Body of pancreas (tissue), 4 donors: ENCODE measurements at places on chromosomes 16 and 17.
A peak's percentile ranks its signal among the peaks of the same experiment; 100 is the strongest.

GRCh38 chr17:66420961-66421371, 118.6 kb downstream of the PRKCA start:
- DNase-seq, result no peak

- peak; percentile 15 for DNase-seq
Measured at GRCh38 chr16:53945996-53946395, 242.0 kb downstream of the FTO start.

DNA sequence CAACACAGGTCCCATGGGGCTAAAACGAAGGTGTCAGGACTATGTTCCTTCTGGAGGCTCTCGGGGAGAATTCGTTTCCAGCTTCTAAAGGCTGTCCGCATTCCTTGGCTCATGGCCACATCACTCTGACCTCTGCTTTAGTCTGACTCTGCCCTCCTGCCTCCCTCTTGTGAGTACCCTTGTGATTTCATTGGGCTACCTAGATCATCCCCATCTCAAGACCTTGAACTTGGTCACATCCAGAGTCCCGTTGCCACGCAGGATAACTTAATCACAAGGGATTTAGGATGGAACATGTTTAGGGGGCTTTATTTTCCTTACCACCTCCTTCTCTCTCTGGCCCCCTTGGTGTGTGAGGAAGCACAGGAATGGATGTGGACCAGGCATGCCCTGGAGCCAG, 160.9 kb upstream of the PLCG2 start:
- no peak for DNase-seq

DNA sequence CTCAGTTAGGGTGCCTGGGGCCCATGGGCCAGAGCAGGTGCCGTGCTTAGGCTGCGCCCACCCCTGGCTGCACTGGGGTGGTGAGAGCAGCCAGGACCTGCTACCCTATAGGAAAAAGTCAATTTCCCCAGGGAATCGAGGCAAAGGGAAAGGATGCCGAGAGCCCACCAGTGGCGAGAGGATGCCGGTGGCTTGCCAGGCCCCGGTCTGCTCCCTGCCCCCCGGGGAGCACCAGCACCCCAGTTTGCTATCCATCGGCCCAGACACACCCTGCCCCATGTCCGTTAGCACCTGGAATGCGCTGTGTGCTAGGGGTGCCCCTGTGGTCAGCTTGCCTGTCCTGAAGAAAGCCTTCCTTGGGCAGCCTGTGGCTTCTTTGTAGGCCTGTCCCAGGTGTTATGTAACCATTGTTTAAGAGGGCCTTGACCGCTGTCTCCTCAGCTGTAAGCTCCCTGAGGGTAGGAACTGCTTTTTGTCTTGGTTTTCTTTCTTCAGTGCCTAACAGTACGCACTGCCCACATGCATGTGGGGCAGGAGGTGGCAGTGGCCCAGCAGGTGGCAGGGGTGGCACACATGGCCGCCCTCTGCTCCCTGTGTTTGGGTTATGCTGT, 40.8 kb downstream of the NT5M start:
- no peak for DNase-seq

GRCh38 chr17:70882504-70882903, 713.2 kb downstream of the KCNJ2 start:
- no peak for DNase-seq

- DNase-seq, result peak; percentile 62
Measured at GRCh38 chr17:73363442-73364154, 51.8 kb upstream of the CDC42EP4 start.

GRCh38 chr17:28705074-28705659, 6.5 kb downstream of the PROCA1 start:
- DNase-seq, result no peak

DNA sequence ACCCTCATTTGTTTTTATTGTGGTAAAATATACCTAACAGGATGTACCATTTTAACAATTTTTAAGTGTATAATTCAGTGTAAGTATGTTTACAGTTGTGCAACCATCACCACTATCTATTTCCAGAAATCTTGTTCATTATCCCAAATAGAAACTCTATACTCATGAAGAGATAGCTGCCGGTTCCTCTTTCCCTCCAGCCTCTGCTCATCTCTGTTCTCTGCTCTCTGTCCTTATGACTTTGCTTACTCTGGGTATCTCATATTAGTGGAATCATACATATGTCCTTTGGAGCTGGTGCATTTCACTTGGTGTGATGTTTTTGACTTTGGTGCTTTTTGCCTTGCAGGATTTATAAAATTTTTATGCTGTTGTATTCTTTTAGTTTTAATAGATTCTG, 19.4 kb downstream of the CYLD start:
- no peak for DNase-seq

GRCh38 chr17:80214878-80215210, 5.3 kb downstream of the SGSH start:
- DNase-seq, result no peak

GRCh38 chr17:2701161-2701995, 10.2 kb downstream of the CLUH start:
- DNase-seq, result no peak

DNA sequence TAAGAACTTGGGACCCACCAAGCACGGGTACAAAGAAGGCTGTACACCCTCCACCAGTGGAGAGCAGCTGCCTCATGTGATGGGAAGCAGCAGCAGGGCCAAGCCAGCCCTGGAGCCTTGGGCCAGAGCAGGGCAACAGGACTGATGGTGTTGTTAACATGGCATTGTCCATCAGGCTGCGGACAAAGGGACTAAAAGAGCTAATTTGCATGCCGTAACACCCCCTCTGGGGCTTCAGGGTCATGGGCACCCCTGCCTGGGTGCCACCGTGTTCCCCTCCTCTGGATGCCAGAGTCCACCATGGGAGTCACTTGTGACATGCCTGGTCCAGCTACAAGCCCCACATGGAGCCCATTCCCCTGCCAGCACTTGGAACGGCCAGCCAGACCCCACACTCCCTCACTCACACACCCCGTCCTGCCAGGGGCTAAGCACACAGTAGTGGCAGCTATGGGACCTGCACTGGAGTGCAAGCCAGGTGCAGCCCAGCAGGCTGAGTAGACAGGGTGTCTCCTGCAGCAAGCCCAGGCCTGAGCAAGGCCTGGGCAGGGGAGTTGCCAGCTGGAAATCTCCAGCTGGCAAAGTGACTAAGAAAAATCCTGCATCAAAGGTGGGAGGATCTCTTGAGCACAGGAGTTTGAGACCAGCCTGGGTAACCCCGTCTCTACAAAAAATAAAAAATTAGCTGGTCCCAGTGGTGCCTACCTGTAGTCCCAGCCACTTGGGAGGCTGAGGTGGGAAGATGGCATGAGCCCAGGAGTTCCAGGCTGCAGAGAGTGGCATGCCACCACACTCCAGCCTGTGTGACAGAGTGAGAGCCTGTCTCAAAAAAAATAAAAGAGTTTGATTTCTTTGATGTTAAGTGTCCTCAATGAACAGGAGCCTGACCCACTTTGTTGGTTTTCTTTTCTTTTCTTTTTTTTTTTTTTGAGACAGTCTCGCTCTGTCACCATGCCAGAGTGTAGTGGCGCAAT, 33.7 kb downstream of the NOL11 start:
- no peak for DNase-seq

DNA sequence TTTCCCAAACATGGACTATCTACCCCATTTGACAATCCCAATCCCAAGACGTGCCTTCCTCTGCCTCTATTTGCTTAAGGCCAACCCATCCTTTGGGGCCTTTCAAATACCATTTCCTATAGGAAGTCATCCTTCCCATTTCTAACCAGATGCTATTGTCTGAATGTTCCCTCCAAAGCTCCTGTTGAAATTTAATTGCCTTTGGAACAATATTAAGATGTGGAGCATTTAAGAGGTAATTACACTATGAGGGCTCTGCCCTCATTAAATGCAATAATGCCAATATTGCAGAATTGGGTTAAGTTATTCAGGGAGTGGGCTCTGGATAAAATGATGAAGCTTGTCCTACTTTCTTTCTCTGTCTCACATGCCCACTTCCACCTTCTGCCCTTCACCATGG, 125.4 kb downstream of the ASIC2 start:
- DNase-seq, result no peak

GRCh38 chr17:16406742-16407674, 8.4 kb upstream of the TRPV2 start:
- no peak for DNase-seq

DNA sequence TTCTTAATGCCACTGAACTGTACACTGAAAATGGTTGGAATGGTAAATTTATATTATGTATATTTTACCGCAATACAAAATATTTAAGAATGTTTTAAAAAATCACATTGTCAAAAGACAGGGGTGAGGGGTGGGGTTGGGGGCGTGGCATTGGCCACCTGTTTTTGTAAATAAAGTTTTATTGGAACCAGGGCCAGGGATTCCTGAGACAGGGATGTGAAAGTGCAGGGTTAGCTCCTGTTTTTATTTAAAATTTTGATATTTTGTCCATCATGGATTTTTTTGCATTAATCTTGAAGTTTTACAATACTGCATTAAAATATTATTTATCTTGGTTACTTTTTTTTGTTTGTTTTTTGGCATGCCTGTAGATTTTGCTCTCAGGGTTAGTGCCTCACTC, 2.3 kb upstream of the FA2H start:
- no peak for DNase-seq

GRCh38 chr17:21061971-21062526, 19.2 kb upstream of the USP22 start:
- no peak for DNase-seq

DNA sequence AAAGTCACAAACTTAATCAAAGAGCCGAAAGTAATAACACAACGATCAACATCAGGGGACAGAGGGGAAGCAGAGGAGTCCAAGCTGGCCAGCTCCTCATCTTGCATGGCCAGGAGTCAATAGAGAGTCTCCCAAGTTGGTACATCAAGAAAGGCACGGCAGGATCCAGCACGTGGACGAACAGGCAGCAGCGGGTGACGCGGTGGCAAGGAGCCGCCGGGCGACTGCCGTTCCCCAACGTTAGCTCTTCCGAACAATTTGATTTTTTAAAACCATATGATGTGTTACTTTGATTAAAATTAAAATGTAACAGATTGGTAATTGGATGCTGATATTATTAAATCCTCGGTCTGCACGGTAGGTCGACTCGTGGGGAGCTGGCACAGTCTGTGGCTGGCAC, 81.8 kb upstream of the DOC2B start:
- DNase-seq, result no peak

DNA sequence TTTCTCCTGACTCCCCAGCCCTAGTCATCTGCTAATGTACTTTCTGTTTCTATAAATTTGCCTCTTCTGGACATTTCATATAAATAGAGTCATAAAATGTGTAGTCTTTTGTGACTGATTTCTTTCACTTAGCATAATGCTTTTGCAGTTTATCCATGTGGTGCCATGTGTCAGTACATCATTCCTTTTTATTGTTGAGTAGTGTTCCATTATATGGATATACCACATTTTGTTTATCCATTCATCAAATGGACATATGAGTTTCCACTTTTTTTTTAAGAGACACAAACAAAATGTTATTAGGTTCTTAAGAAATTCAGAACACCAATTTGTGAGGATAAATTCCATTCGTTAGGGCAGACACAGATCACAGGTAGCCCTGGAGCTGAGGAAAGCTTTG, 11.0 kb downstream of the DBF4B start:
- DNase-seq, result no peak

DNA sequence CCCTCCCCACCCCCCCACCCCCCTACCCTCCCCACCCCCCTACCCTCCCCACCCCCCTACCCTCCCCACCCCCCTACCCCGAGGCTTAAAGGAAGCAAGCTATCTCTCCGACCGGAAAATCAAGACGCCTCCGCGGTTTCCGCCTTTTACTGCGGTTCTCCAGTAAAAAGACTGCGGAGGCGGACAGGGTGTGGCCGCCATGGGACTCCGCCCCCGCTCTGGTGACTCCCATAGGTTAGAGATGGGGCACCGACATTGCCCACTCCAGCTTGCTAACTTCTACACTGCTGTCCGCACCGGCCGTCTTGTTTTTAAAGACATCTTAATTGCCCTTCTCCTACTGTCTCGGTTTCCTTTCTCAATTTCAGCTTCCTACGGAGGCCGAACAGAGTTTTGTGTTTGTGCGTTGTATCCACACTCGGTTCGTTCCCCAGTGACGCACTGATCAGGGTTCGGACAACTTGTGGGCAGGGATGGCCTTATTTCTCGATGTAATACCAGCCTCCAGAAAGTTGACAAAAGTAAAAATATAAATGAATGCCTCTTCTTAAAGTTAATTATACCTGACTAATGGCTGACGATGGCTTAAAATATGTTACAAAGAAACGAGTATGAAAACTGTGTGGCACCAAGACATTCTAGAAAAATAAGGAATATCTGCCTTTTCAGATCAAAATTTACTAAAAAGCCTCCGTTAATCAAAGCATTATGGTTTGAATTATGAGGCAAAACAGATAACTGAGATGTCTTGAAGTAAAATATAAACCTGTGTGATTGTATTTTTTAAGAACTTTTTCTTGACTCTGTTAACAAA, 1.1 kb upstream of the ZNF200 start:
- peak; percentile 26 for DNase-seq

DNA sequence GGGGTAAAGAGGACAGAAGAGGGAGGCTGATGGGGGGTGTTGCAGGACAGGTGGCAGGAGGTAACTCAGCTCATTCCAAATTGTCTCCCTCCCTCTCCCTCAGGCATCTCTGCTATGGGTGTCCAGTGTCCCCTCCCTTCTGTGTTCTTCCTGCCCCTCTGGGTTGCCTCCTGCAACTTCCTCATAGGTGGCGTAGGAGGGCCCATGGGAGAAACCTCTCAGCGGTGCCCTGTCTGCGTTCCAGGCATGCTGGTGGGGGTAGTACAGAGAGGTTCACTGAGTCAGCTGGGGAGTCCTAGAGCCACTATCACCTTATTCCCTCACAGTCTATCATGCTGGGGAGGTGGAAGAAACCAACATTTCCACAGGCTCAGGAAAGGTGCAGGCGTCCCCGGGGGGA, 14.7 kb upstream of the ODF4 start:
- DNase-seq, result no peak

GRCh38 chr16:871562-872345, 71.2 kb upstream of the GNG13 start:
- no peak for DNase-seq

DNA sequence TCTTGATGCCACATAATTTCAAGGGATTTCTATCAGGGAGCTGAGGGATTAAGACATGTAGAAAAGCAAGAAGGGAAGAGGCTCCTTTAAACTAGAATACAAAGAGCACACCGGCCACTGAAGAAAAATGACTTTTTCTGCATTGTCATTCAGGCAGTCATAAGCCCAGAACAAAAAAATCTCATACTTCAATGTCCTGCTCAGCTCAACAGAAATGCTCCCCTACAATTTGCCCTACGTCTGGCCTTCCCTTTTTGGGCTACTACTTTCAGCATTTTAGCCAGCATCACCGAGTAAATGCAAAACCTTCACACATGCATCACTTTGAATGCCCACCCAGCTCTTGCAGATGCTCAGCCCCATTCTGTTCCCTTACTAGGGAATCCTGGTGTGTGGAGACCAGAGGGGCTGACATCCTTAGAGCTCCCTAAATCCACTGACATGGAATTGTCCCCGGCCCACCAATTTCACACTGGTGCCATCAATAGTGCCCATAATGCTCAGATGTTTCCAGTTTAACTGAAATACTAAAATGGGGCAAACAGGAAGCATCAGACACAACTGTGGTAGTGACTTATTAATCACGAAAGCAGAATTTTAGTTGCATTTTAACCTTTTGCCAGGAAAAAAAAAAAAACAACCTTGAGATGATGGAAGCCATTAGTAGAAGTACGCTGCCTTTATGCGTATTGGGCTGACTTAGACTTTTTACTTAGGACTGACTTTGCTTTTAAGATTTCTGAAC, 2.7 kb downstream of the MAP3K14 start:
- no peak for DNase-seq

GRCh38 chr17:76491271-76492122, 9.7 kb downstream of the RHBDF2 start:
- peak; percentile 33 for DNase-seq
